ENCODE measurements at places on chromosomes 16 and 17.

DNA sequence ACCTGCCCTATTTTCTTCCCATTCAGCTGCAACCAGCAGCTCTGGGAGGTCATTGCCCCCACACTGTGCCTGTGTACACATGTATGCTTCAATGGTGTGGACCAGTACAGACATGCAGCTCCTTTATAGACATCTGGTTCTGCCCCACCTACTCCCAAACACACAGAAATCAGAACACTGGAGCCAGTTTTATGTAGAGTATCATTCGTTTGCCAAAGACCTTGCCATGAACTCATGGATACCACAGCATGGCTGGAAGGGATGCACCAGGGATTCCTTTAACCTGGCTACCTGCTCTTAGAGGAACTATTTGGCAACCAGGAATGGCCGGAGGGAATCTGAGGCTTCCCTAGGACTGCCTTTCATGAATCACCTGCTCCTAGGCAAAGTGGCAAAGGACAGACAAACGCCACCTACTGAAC, 60.4 kb downstream of the ZFHX3 start:
- DNase-seq = no peak

- no peak for DNase-seq
These were observed 26.0 kb downstream of the TBC1D16 start for GRCh38 chr17:80009391-80010282.

DNA sequence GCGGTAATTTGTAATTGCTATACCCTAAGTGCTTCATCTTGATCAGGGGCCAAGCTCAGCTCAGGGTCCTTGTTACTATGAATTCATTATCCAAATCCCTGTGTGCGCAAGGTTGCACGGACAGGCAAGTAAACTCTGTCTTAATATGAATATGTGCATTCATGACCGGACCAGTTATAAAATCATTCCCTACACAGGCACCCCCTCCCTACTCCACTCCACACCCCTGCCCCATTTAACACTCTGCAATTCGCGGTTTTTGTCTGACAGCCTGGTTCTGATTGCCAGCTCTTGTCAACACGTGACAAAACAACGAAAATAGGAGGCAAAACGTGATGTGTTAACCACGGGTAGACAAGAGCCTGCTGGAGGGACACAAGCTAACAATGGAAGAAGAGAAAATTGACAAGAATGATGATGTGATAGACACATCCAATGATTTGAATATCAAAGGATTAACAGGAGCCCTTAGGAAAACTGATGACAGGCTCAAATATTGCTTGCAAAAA, 76.5 kb downstream of the CACNG3 start:
- DNase-seq = no peak

DNA sequence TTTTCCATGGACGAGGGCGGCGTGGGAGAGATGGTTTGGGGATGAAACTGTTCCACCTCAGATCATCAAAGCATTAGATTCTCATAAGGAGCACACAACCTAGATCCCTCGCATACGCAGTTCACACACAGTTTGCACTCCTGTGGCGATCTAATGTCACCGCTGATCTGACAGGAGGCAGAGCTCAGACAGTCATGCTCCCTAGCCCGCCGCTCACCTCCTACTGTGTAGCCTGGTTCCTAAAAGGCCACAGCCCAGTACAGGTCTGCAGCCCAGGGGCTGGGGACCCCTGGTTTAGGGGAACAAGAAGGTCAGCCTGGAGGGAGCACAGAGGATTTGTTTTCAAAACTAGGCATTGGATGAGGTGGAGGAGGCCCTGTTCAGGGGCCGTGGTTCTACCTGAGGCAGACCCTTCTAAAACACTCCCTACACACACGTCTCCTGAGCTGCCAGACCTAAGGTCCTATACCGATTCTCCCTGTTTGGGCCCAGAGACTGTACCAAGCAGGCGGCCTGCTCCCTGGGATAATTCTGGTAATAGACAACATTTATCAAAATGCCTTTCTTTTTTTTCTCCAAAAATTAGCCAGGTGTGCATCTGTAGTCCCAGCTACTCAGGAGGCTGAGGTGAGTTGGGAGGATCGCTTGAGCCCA, 38.6 kb downstream of the AXIN2 start:
- DNase-seq = no peak

DNA sequence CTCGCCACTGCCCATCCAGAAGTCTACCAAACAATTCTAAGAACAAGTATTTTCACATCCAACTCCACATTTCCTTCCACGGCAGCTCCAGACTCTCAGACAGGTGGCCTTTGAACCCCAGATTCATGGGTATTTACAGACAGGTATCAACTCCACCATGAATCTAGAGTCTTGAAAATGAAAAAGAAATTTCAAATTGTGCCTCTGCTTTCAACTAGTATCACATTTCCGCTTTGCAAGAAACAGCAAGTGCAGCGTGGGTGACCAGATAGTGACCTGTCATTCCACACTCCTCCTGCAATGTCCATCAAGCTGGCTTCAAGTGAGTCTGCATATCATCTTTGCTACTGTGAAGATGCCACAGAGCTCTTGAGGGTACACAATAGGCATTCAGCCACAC, 232.4 kb upstream of the RPL38 start:
- no peak for DNase-seq

DNA sequence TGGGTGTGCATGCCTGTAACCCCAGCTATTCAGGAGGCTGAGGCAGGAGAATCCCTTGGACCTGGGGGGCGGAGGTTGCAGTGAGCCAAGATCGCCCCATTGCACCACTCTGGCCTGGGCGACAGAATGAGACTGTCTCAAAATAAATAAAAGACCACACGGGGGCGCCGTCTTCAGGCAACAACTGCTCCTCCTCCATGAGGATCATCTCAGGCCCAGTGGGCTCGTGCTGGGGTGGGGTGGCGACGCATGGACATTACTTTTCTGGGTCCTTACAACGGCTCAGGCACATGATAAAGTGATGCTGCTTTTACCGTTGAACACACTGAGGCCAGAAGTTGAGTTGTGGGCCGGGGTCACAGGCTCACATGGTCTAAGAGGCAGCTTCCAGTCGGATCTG, 56.2 kb downstream of the PRMT7 start:
- peak; percentile 11 for DNase-seq

- no peak for DNase-seq
These were observed 32.3 kb downstream of the DDX19A start for GRCh38 chr16:70378869-70379493.

DNA sequence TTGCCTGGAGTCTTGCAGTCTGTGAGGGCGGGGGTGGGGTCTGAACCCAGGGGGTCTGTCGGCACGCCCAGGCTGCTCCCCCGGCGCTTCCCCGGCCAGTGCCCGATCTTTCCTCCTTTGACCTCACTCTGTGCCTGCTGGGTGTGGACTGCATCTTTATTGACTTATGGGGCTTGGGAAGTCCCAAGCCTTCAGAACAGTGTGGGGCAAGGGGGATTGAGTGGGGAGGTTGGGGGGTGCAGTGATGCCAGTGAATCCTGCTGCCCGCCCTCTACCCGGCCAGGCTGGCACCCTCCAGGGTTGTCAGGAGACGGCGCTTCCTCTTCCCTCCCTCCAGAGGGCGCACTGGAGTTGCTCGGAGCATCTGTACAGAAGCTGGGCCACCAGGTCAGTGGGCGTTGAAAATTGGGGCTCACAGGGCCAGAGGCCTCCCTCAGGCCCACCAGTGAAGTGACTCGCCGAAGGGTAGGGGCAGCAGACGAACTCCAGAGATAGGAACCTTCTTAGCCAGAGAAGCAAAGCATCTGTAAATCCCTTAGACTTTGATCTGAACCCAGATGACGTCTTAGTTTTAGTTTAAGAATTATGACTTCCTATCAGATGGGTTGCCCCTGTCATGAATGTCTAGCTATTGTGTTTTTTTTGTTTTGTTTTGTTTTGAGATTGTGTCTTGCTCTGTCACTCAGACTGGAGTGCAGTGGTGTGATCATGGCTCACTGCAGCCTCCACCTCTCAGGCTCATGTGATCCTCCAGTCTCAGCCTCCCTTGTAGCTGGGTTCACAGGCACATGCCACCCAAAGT, 184.8 kb upstream of the CIBAR2 start:
- no peak for DNase-seq

DNA sequence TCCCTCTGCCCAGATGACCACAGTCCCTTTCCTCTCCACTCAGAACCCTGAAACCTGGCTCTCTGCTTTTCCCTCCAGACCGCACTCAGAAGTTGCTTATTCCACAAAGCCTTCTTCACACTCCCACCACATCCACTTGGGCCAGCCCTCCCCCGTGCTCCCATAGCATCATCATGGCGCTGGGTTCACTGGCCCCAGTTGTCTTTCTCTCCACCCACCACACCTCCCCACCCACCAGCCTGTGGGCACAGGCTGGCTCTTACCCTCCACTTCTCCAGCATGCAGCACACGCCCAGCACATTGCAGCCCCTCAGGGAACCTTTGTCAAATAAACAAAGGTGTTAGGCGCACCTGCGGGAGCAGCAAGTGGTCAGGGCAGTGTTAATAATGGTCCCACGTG, 130.0 kb downstream of the KATNIP start:
- DNase-seq = no peak

DNA sequence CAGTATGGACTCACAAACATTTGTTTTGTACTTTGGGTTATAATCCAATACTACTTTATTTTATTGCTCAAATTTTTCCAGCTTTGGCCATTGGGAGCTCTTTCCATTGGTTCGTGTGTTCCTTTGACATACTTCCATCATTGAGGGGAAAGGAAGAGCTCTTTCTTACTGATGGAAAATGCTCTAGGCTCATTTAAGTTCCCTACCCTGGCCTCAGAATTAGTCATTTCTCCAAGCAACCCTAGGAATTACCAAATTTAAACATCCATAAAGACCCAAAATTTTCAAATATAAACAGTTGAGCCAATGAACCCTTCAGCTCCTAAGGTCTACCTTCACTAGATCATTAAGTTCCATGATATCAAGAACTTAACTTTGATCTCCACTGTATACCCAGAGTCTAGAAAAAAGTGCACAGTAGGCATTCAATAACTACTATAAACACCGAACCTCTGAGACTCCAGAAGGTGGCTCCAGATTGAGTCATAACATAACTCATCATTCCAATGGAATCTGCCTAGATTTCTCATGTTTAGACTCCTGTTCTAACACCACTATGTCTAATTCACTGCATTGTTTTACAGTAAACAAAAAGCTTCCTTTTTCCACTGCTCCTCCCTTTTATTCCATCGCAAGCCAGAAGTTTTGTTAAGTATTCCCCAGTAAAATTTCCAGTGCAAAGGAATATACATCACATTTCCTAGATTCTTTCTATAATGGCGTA, 39.0 kb downstream of the SMURF2 start:
- no peak for DNase-seq

- no peak for DNase-seq
These were observed 94.4 kb downstream of the SHISA9 start for GRCh38 chr16:12995721-12996372.

DNA sequence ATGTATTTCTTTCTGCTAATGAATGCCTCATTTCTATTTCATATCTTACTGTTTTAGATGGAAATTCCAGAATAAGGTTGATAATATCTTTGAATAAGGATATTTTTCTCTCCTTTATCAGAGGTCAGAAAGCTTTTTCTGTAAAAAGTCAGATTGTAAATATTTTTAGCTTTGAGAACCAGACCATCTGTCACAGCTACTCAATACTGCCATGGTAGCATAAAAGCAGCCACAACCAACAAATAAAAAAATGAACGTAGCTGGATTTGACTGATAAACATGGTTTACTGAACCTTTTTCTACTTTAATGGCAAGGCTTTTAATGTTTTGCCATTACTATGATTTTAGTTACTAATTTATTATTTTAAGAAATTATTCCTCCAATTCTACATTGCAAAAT, 217.4 kb upstream of the COX10 start:
- no peak for DNase-seq

- no peak for DNase-seq
These were observed 4.5 kb downstream of the KRT32 start for GRCh38 chr17:41462705-41463104.

- DNase-seq = no peak
These were observed 6.4 kb downstream of the CBLN1 start for GRCh38 chr16:49275050-49275730.

DNA sequence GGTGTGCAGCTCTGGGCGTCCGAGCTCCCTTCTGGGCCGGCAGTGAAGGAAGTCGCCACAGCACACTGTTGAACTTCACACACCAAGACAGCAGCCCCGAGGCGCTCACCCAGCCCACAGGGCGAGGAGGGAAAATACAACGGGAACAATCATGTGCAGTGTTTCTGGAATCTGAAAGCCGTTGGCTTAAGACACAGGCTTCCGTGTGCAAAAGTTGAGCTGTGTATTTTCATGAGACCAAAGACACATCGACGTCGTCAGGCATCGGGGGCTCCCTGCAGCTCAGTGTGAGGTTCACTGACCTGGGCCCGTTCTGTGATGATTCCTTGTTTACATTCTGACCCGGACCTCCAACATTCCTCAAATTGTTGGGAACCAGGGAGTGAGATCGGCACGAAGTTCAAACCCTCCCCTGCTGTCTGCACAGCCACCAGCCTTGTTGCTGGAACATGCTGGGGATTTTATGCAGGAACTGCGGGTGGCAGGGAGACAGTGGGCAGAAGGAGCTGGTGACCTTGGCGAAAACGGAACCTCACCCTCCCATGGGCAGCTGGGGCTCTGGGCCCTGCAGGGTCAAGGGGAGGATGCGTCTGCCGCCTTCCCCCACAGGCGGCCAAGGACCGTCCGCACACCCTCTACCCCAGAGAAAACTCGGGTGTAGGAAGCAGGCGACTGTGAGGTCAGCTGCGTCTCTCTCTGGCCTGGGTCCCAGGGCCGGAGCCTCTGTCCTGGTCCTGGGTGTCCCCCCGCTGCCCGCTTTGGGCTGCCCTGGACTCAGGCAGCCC, 72.2 kb downstream of the METRNL start:
- DNase-seq = no peak

- DNase-seq = no peak
These were observed 22.7 kb downstream of the HS3ST3B1 start for GRCh38 chr17:14323522-14323981.

GRCh38 chr17:36856222-36856621, 81.1 kb upstream of the LHX1 start:
- DNase-seq = no peak

- DNase-seq = no peak
These were observed 169.8 kb downstream of the PITPNC1 start for GRCh38 chr17:67546578-67547527.

- no peak for DNase-seq
These were observed 3.9 kb downstream of the PYCR1 start for GRCh38 chr17:81933178-81933699.

DNA sequence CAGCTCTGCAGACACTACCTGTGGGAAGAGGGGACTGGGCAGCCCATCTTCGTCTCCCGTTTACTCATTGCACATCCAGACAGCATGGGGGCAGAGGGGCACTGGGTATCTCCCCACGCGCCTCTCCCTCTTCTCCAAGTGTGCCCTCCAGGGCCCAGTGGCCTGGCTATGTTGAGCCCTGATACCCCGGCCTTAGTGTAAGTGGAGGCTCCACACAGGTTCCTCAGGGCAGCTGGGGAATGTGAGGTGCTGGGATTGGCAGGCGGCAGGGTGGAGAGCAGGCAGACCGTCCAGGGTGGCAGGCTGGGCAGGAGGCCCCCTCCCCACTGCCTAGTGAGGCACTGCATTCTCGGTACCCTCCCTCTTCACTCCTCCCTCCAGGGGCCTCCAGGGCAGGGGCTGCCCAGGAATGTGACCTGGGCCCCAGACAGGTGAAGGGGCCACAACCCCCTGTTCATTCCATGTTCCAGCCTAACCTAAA, 13.2 kb upstream of the NAGLU start:
- no peak for DNase-seq

GRCh38 chr17:44334727-44335126, 10.1 kb upstream of the SLC25A39 start:
- DNase-seq = no peak
